ENCODE measurements at places on chromosomes 1 and 21.

DNA sequence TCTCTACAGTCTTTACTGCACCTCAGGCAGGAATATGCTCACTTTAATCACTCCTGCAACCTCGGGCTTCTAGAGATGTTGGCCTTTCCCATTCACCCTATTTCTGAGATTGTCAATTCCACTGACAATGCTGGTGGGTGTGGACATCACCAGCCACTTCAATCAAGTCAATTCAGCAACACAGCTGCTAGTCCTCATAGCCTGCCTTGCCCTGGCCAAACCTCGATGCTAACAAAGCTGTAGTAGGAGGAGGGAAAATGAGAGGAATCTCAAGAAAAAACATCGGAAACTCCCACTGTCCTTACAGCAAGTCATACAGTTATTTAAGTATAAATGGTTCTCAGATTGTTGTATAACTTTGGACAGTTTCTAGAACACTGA, 155.0 kb downstream of the KCNH1 start:
- no peak for DNase-seq

GRCh38 chr1:111649648-111650047, 30.1 kb downstream of the RAP1A start:
- no peak for DNase-seq

- no peak for DNase-seq
These were observed 53.0 kb upstream of the CPLANE2 start for GRCh38 chr1:16289959-16290358.

GRCh38 chr1:42324398-42325013, 10.5 kb downstream of the FOXJ3 start:
- DNase-seq: no peak
